ENCODE measurements at places on chromosomes 16 and 17.

DNA sequence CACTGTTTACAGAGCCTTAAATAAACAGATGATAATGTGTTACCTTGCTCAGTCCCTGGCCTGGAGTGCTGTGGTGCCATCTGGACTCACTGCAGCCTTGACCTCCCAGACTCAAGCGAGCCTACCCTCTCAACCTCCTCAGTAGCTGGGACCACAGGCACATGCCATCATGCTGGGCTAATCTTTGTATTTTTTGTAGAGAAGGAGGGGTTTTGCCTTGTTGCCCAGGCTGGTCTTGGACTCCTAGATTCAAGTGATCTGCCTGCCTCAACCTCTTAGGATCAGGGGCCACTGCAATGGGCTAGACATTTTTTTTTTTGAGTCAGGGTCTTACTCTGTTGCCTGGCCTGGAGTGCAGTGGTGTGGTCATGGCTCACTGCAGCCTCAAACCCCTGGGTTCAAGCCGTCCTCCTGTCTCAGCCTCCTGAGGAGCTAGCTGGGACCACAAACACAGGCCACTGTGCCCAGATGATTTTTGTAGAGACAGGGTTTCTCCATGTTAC is 5.0 kb upstream of the NAGLU start:
- no peak for DNase-seq

- no peak for DNase-seq
These were observed 123.4 kb downstream of the NTN1 start for GRCh38 chr17:9144502-9145249.

GRCh38 chr16:11668623-11669379 is 546 bp downstream of the SNN start:
- DNase-seq: no peak

DNA sequence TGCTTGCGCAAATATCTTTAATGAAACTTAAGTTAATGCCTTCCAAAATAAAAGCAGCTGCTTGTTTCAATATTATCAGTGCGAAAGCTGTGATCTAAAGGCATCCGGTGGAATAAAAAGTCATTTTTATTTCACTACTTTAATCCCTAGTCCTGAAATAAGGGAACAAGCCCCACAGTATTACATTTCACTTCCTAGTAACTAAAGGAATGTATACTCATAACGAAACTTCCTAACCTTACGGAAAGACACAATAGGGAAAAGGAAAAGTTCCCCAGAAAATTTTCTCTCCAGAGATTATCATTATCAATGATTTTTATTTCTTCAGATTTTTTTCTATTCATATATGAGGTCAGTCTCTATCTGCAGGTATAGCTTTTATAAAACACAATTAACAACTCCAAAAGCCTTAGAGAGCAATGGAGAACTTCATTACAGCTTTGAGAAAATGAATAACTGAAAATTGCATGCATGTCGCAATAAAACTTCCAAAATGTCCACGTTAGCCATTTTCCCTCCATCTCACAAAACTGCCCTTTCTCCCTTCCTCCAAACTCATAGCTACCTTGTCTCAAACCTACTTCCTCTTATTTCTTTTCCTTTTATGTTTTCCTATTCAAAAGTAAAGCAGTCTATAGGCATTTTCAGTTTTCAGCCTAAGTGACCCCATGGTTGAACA is 154.3 kb upstream of the MED13 start:
- DNase-seq: no peak

- DNase-seq: no peak
These were observed 13.4 kb downstream of the BCO1 start for GRCh38 chr16:81251871-81252270.

GRCh38 chr17:55324296-55324978 is 59.7 kb downstream of the HLF start:
- DNase-seq: no peak

DNA sequence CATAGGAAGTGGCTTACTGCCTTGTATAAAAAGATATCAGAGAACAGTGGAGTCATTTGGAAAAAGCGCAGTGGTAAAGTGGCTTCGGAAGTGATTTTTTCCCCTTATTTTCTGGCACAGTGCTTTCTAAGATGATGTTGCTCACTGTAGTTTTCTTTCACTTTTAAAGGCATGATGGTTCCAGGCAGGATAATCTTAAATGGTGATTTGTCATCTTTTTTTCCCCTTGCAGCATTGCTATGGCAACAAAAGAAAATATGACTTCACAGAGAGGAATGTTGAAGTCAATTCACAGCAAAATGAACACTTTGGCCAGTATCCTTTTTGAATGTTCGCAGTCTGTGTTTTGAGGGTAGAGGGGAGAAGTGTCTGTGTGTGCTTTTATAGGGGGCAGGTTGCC is 42.5 kb downstream of the GOSR1 start:
- DNase-seq: peak; percentile 70

GRCh38 chr17:61470530-61471136 is 18.4 kb downstream of the TBX4 start:
- no peak for DNase-seq
